ENCODE measurements at places on chromosomes 12 and 14.

DNA sequence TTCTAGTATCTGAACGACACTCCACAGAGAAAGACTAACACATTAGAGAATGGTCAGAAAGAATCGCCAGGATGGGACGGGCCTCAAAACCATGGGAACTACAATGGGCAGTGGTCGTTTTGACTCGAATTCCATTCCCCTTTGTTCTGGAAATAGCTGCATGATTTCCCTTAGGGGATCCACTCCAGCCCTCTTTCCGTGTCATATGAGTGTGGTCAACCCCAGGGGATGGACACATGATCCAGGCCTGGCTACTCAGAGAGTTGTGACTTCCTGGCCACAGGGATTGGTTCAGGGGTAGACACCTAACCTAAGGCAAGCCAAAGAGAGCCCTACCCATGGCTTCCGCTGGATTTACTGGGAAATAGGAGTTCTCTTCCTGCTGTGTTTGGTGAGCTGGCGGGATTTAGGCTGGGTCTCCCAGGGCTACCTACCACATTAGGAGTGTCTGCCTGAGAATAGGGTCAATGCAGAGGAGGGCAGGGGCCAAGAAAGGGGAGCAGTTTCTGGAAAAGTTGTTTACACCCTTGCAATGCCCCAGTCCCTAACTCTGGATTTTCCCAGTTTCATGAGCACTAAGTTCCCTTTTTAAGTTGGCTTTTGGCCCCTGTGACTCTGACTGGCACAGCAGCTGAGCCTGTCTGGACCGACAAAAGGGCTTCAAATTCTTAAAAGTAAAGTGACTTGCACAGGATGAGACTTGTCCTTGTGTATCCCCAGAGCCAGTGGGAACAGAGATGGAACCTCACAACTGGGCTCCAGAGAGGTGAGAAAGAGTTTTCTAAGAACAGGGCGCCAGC is 28.1 kb upstream of the GPATCH2L start:
- DNase-seq, result no peak

GRCh38 chr12:81022531-81022930 is 55.3 kb upstream of the ACSS3 start:
- no peak for DNase-seq

DNA sequence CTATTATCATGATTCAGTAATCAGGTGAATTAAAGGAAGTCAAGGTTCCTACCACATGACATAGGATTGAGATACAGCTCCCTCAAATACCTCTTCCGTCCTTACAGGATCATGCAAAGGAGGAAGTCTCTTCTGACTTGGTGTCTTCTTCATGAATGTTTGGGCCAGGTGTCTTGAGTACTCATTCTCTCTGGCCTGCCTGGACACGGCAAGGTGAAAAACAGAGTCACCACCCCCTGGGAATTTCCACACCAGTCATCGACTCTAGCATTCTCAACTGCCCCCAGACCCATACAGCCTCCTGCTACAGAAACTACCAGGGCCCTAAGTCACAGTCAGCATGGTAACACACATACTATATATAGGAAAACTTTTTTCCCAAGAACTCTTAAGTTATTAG is 44.9 kb upstream of the LTBP2 start:
- DNase-seq, result no peak

DNA sequence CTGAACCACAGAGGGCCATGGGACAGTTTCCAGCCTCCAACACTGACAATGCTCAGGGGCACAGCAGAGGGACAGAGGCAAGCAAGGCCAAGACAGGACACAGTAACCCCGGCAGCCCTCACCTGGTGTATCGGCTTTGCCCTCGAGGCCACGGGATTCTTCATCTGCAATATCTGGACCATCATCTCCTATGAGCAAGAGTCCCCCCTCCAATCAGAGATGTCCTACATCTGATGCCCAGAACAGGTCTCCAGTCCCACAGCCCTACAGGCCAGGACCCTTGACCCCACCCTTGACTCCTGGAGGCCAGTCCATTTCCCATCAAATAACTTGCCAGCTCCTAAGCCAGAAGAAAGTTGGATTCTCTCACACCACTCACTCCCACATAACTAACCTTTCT is 17.4 kb downstream of the KMT2D start:
- DNase-seq, result no peak

DNA sequence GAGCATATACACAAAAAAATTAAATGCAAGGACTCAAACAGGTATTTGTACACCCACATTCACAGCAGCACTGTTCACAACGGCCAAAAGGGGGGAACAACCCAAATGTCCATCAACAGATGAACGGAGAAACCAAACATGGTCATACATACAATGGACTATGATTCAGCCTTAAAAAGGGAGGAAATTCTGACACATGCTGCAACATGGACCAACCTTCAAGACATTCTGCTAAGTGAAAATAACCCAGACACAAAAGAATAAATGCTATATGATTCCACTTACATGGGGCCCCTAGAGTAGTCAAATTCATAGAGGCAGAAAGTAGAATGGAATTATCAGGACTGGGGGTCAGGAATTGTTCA is 29.5 kb downstream of the ACTN1 start:
- no peak for DNase-seq

DNA sequence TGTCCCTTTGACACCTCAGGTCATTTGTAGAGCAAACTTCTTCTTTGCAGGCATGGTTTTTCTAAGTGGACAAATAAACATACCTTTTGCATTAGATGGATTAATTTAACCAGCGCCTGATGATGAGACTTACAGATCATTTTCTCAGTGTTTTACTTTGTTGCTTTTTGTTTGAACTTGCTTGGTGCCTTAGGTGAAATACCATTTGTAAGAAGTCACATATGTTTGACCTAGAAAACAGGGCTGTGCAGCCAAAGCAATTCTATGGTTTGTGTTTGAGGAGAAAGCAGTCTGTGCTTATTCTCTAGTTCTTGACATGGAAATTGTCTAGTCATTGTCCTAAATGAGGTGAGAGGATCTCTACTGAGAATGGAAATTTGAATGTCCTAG is 111.1 kb downstream of the DIP2B start:
- DNase-seq, result no peak

DNA sequence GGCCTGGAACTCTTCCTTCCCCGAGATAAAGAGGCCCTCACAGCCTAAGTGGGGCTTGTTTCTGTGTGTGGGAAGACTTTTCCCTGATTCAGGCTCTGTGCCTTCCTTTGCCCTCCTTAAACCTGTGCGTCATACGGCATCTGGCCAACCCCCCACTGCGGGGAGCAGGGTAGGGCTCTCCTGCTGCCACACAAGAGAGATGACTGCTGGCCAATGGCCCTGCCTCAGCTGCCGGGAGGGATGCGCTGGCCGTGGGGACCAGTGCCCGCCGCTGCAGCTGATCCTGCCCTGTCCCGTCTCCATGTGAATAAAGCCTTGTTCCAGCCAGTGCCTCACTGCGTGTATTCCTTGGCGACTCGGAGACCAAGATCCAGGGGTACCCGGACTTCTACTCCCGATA is 42.5 kb upstream of the BEGAIN start:
- DNase-seq, result no peak

DNA sequence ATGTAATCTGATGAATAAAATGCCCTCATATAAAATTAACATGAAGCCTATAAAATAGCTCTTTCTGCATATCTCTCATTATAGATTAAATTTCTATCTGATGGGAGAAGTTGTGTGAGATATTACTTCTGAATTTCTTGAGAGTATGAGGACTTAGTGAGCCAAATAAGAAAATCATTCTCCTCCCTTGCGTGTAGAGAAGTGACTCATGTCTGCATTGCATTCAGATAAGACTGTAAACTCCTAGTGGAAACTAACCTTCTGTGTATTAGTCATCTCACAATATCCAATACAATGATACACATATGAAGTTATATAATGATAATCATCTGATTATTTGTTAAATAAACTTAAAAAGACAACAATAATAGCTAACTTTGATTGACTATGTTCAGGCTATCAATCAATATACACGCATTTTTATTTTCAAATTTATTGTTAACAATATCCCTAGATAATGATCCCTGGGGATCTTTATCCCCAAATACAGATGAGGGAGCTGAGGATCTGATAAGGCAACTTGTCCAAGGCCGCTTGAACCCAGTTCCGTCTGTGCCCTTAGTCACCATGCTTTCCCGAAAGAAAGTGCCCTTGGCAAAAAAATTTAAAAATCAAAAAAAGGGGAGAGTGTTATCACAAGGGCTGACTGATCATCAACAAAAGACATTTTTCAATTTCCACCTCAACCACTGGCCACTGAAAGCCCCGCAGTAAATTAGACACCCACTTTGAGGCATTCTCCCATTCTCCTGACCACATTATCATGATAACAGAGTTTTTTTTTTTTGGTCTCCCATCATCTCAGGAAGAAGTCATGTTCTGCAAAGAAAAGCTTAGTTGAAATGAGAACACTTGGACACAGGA is 189.2 kb upstream of the RASSF8 start:
- no peak for DNase-seq

DNA sequence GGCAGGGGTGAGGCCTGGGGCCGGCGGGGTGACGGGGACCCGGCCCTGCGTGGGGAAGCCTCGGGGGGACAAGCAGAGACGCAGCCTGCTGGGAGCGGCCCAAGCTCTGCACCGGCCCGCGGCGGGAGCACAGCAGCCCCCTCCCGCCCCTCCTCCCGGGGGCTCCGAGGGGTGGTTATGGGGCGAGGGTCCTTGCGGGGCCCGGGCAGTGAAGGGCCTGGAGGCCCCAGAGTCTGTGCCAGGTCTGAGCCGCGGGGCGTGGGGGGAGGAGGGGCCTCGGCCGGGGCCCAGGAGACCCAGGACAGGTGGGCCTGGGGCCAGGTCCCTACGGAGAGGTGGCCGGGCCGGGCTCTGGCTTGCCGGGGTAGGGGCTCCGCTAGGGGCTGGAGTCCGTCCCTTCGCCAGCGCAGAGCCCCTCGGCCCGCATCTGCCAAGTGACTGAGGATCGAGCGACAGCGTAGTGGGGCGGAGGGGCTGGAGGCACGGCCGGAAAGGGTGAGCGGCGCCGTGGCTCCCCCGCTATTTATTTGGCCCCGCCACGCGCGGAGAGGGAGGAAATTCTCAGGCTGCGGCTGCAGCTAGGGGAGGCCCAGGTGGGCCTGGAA is 495 bp downstream of the TMEM121 start:
- DNase-seq, result no peak

DNA sequence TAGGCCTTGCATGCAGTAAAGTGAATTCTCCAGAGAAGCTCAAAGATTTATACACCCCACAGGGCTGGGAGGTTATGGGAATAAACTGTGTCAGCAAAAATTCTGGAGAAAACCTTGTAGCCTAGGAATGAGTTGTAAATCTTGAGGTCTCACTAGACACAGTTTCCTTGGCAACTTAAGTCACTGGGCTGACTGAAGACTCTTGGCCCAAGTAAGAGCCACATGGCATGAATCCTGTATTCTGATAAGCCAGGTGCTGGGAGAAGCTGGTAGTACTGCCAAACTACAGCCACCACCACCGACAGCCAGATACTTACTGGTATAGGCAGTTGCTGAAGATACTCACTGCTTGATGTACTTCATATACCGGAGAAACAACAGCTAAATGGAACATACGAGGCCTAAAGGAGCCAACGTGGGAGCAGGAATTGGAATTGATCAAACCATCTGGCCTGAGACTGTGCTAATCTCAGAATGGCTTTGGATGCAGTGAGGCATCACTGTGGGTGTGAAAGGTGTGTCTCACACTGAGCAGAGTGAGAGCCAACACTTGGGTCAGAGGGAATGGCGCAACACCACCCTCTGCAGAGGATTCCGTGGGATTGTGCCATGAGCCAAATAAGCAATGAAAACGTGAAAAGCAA is 102.8 kb upstream of the TMCC3 start:
- DNase-seq, result no peak

Measured in activated naive CD4-positive, alpha-beta T cell (primary cell).